Mesenteric fat pad (tissue), 1 donor: ENCODE measurements at places on chromosomes 2 and 18. TPM values are rescaled to one million over a fixed set of nuclear protein-coding genes. Genes with fewer than 3 reads are reported as not detected.

Gene PLCL1
- total RNA-seq: 3.6 TPM

Gene ASB18
- total RNA-seq: not detected

Gene KIF1A
- total RNA-seq: not detected

Gene IL1RN
- 8.9 TPM for total RNA-seq

Gene GRP
- total RNA-seq: not detected

Gene PROKR1
- total RNA-seq: 1.3 TPM

Gene WDPCP
- 16.9 TPM for total RNA-seq

Gene NEU2
- not detected for total RNA-seq

Gene MC2R
- not detected for total RNA-seq

Gene NPHP1
- 2.2 TPM for total RNA-seq

Gene CCDC93
- total RNA-seq: 40.1 TPM

Gene USP34
- 96.9 TPM for total RNA-seq

Gene GNLY
- total RNA-seq: 3.7 TPM

DNA sequence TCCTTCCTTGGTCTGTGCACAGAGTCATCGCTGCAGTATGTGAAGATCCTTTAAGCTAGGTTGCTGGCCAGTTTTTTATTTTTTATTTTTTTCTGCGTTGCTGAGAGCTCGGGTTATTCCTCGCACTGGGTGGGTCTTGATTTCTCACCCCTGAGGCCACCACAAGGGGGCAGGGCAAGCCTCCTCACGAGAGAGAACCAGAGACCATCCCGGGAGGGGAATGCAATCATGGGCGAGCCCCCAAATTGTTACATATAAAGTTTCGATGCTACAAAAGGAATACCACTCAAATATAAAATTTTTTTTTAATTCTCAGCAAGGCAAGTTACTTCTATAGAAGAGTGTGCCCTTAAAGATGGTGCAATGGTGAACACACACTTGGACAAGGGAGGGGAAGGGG, 24.9 kb downstream of the HTR2B start:
- no peak for DNase-seq

GRCh38 chr2:110740747-110741349, 8.5 kb downstream of the ACOXL start:
- DNase-seq: no peak

GRCh38 chr2:150997066-150997465, 264.6 kb downstream of the RBM43 start:
- no peak for DNase-seq

- DNase-seq: no peak
These were observed 34.3 kb upstream of the GPD2 start for GRCh38 chr2:156401861-156402260.

GRCh38 chr2:79901161-79901560, 388.3 kb downstream of the CTNNA2 start:
- no peak for DNase-seq

DNA sequence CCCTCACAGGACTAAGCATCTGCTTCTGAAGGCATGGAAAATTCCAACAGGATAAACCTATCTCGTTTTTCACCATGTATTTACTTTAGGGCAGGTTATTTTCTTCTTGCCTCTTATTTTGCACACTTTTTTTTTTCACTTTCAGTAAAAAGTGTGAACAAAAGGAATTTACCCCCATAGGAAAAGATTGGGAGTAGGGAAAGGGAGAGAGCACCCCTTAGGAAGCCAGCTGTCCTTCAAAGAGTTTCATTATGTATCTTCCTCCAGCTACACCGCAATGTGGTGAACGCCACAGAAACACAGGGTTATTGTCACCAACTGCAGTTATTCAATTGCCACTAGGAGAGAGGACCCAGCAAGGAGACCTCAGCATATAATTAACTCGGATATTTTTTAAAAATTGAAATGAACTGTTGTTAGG, 286.2 kb upstream of the VRK2 start:
- DNase-seq: no peak

DNA sequence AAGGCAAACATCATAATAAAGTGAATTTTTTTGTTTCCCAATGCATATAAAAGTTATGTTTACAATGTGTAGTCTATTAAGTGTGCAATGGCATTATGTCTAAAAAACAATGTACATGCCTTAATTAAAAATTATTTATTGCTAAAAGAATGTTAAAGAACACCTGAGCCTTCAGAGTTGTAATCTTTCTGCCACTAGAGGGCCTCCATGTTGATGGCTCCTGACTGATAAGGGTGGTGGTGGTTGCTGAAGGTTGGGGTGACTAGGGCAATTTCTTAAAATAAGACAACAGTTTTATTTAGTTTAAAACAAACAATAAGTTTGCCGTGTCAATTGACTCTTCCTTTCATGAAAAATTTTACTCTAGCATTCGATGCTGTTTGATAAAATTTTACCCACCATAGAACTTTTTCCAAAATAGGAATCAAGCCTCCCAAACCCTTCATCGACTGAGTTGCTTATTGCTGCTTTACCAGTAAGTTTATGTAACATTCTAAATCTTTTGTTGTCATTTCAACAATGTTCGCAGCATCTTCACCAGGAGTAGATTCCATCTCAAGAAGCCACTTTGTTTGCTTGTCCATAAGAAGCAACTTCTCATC, 32.3 kb downstream of the MAP3K2 start:
- DNase-seq: no peak

- no peak for DNase-seq
These were observed 89.4 kb upstream of the SLC38A11 start for GRCh38 chr2:165044505-165045303.

GRCh38 chr2:149467436-149467835, 120.1 kb downstream of the MMADHC start:
- no peak for DNase-seq

DNA sequence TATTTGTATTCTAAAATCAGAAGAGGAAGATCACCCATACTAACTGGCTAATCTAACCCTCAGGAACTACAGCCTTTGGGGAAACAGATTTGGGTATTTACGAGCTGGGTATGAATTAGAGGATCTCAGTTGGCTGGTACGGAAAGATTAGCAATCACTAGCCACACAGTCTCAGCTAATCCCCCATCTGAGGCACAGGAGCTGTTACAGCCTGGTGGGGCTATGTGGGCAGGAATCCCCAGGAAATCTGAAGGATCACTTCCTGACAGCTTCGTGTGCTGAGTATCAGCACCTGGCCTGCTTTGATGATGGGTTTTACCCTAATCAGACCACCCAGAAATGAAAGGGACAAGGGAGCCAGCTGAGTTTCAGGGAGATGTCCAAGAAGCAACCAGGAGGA, 206.3 kb downstream of the AFF3 start:
- no peak for DNase-seq

GRCh38 chr2:142033393-142033792, 97.4 kb downstream of the LRP1B start:
- DNase-seq: no peak

- DNase-seq: no peak
These were observed 192.8 kb downstream of the ZNF407 start for GRCh38 chr18:74790451-74790850.

- DNase-seq: no peak
These were observed 129.9 kb upstream of the KLHL14 start for GRCh38 chr18:32902568-32903330.

- DNase-seq: no peak
These were observed 393.5 kb downstream of the CTNNA2 start for GRCh38 chr2:79906139-79906890.

DNA sequence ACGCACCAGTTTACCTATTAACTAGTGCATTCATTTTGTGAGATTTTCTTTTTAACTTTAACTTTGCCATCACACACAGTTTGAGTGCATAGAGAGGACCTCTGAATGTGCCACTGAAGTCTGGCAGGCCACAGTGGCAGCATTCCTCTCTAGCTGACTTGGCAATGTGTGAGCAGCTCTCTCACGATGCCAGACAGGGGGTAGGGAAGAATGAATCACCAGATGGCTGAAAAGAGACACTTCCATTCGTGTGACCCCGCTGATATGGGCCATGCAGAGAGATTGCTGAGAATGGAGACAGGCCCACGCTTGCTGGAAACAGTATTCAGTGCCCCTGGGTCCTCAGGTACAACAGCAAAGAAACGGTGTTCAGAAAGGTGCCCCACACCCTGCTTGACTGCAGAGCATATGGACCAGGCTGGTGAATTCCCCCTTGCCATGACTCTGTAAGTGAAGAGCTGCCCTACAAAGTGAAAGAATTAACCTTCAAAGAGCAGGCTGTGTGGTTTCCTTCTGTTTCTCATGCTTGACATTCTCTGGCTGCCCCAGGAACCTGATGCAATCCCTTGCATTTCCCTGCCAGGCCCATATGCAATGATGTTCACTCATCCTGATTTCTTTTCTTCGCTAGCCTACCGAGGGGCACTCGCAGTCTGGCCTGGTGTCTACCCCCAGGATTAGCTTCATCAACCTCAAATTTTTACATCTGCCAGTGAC, 236.1 kb downstream of the CDH20 start:
- no peak for DNase-seq

- no peak for DNase-seq
These were observed 89.6 kb upstream of the MGAT5 start for GRCh38 chr2:134164306-134164705.

- no peak for DNase-seq
These were observed 318.0 kb downstream of the ZEB2 start for GRCh38 chr2:144201868-144202468.

DNA sequence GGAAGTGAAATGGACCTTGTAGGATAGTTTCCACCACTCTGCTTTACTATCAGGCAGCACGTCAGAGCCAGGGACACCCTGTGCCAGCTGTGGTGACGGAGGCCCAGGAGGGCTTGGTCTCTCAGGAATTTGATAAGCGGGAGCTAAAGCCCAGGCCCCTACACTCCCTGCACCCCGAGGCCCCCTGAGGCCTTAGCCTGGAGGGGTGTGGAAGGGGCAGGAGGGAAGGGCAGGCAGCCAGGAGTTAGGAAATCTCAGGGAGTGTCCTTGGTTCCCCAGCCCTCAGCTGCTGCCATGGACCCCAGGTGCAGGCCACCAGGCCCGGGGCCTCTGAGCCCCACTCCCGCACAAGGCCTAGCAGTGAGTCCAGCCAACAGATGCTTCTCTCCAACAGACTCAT, 38.2 kb downstream of the PDIA6 start:
- peak; percentile 59 for DNase-seq

DNA sequence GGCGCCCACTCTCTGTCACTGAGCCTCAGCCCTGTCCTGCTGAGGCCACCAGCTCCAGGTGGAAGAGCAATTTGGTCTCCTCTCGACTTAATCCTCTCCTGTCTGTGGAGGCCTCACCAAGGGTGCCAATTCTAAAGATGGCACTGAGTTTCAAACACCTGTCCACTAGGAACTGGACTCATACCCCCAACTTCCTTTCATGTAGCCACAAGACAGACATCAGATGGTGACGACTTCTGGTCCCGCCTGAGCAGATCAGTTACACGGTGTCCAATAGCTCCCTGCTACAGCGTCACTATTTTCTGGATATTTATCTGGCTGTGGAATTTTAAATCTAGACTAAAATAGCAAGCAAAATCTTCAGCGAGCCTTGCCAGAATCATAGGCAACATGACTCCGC, 24.5 kb upstream of the SP5 start:
- no peak for DNase-seq
